ENCODE measurements at places on chromosomes 16 and 17.

DNA sequence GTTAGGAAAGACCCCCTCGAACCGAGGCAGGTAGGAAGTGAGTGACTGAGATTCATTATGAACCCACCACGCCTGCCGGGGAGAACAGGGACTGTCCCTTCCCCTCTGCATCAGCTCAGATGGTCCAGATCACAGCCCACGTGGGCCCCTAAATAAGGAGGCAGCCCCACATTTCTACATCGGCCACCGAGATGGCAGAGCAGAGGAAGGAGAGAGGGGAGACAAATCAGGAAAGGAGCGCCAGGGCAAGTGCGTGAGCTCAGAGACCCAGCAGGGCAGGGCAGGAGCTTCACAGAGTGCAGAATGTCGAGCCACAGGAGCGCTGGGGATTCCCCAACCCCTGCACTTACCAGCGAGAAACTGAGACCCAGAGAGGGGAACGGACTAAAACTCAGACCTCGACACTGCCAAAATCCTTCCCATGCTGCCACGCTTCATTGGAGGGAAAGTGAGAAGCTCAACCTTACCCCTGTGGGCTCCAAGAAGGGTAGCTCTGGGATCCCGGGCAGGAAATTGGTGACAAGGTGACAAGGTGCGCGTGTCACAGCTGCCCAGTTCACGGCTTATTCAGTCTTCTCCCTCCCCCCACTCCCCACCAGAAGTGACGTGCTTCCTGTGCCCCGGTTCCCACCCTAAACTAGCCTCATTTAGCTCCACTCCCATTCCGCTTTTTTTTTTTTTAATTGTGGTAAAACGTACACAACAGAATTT lies at the start of gene ICAM2:
Gene ICAM2 (minus strand): TSS at position 578 of the 711 bp plus-strand sequence. CDS start 13,942 bp downstream, outside the sequence.
- DNase-seq, result peak; percentile 74

- DNase-seq, result no peak
Observed at GRCh38 chr16:16178455-16179162, 44.7 kb downstream of the ABCC6 start.

DNA sequence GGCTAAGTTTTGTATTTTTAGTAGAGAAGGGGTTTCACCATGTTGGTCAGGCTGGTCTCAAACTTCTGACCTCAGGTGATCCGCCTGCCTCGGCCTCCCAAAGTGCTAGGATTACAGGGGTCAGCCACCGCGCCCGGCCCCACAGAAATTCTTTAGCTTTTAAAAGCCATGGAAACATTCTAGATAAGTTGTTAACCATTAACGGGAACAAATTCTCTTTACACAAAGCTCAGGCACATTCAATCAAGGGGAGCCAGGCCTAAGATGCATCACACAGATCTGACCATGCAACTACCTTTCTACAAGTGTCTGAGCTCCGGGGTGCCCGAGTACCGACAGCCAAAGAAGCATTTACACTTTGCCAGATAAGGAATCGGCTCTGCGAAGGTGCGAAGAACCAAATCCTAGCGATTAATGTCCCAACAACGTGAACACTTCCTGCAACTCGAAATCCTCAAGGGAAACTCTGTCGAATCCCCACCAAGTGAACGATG lies 1.0 kb downstream of the EMC8 start:
- DNase-seq, result no peak

DNA sequence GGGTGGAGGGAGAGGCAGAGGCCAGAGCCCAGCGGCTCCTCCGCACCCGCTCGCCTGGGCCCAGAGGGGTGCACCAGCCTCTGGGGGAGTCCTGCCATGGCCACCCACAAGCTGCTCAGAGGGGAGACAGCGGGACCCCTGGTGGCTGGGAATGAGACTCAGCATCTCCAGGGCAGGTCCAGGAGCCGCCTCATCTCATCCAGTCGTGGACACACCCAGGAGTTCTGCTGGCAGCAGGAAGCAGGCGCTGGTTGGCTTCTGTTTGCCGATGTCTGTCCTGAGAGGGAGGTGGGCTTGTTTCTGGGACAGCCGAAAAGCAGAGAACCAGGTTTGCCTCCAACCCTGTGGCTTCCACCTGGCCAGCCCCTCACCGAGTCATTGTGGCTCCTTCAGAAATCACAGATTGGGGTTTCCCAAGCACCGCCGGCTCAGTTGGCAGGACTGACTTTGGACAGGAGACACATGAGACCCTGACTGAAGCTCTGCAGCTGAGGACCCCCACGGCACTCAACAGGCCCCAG lies 49.6 kb upstream of the ENPP7 start:
- DNase-seq, result no peak

DNA sequence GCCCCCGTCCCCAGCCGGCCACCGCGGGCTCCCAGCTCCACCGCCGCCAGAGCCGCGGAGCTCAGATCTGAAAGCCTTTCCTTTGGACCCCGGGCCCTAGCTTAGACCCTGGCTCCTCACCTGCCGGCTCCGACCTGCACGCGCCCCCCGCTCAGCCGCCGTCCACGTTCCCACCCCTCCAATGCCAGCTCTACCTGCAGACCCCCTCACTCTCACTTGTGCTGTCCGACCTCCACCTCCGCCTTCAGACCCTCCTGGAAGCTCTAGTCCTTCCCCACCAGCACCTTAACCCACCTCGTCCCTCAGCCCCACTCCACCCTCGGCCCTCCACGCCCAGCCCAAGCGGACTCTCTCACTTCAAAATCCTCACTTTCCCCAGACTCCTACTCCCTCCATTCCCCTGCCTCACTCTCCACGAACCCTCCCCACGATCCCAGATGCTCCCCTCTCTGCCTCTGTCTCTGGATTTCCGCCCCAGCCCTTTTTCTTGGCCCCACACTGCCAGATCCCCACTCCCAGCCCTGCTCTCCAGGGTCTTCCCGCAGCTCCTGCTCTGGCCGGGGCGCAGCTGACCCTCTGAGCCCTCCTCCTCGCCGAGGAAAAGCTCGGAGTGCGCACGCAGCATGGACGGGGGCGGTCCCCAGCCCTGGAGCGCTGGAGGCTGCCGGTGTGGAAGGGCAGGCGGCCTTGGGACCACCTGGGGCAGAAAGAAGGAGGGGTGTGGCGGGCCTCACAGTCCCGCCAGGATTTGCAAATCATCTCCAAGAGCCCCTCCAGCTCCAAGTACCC lies at the start of gene TMEM114:
Gene TMEM114 (minus strand): TSS at position 612 of the 789 bp plus-strand sequence. CDS start 673 bp downstream, outside the sequence.
- no peak for DNase-seq

DNA sequence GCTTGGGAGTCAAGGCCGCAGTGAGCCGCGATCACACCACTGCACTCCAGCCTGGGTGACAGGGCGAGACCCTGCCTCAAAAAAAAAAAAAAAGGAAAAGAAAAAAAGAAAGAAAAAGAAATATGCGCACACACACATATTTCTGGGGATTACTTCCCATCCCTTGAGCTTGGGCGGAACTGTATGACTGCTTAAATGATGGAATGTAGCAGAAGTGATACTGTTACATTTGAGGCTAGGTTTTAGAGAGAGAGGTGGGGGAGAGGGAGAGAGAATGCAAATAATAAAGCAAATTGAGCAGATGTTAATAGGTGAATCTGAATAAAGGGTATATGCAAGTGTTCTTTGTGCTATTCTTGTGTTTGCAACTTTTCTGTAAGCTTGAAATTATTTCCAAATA lies 12.0 kb upstream of the USP32 start:
- DNase-seq, result no peak

- no peak for DNase-seq
Observed at GRCh38 chr16:66247516-66248481, 118.7 kb upstream of the CDH5 start.

DNA sequence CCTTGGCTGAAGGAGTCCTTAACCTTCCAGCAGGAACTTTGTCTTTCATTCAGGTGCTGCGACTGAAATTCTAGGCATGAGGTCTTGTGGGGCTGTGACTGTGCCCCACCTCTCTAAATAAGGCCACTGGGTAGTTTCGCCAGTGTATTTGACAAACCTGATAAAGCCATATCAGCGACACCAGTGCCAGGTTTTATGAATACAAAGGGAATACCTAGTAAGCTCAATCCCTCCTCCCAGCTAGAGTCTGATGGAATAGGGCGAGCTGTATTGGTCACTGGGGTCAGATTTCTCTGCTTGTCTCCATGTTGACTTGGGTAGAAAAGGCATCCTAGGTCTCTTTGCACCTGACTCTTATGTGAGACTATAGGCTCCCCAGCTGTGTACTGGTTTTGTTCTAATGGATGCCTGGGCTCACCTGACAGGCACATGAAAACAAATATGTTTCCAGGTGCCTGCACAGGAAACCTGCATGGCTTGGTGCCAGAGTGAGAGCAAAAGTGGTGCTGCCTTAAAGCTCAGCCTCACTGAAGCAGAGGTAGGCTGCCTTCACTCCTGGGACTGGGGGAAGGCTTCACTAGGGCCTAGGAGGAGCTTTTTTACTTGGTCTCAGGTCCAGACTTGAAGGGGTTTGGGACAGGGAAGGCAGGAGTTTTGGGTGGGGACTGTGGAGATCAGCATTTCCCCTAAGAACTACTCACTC lies 8.3 kb downstream of the SLC7A6 start:
- no peak for DNase-seq

DNA sequence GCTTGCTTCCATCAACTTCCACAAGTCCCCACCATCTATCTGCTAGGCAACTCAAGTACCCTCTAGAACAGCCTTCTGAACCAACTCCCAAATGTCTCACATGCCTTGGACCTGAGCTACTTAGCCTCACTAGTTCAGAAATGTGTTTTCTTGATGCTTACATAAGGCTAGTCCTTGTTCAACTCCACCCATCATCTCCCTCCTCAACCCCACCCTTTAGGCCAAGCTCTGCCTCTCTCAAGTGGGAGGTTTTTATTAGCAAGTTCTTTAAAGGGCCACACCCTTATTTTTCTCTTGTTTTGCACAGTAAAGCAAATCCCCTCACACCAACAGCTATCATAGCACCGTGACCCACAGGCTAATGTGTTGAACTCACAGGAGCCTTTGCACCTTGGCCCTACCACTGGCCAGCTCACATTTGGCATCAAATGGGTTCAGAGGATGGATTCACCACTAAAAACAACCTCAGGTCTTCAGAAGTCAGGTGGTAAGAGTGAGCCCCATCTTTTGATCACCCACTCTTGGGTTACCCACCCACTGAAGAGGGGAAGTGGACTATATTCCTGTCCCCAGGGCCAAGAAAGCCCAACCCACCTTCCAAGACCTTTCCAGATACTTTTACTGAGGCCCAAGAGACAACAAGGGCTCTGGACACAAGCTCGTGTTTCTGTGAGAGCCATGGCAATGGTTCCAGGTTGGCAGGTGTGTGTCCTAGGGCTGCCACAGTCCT lies 12.2 kb downstream of the PIK3R5 start:
- DNase-seq, result no peak

DNA sequence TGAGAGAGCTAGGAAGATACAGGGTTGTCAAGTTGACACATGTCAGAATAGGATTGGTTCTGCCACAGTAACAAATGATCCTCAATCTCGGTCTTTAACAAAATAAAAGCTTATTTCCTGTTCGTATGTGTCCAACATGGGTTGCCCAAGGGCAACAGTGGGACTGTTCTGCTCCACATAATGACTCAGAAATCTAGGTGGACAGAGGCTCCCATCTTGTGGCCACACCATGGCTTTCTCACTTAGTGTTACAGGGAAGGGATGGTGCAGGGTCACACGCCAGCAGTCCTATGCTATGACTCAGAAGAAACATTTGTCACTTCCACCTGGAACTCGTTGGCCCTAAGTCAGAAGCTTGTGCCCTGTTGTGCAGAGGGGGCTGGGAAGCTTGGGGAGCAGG lies 364.9 kb downstream of the SNX29 start:
- DNase-seq, result no peak

DNA sequence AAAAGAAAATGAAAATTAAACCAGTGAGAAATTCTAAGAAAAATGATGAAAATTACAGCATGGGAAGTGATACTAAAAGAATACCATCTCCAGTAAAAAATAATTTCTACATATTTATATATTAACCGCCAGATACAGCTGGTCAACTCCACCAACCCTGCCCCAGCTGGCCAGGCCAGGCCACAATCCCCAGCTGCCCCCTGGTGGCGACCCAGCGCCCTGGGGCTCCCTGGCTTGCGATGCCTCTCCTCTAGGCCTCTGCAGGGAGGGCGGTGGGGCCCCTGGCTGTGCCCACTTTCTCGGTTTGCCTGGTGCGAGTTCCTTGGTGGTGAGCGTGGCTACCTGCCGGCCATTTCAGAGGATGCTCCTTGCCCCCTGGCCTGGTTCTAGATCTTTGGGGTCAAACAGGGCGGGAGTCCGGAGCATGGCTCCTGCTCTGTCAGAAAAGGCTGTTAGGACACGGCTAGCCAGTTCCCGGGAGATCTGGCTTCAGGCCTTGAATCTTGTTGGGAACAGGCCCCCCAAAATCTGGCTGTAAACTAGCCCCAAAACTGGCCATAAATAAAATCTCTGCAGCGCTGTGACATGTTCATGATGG lies 14.5 kb downstream of the GLIS2 start:
- peak; percentile 68 for DNase-seq

GRCh38 chr17:17140590-17140980 lies 65.5 kb downstream of the PLD6 start:
- no peak for DNase-seq

DNA sequence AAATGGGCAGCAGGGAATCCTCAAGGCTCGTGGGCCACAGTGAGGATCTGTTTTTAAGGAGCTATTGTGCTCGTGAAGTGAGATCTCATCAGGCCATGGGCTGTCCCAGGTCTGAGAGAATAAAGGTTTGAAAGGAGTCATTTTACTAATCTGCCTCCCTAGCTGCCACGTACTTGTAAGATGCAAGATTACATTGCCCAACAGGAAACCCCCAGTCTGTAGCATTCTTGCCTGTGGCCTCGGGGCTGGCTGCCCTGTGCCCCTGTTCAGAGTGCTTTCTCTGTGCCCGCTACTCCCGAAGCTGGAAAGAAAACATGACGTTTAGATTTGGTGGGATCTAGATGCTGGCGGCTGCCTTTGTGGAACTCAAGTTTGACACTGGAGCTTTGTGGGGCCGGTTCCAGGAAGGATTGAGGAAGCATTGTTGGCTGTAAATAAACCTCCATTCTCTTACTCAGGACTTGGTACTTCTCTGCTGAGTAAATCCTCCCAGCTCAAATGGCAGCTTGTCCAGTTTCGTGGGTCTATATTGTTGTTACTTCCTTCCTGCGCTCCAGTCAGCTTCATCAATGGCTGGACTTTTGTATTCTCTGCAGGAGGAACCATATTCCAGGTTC lies 21.2 kb downstream of the SAP30BP start:
- no peak for DNase-seq

- no peak for DNase-seq
Observed at GRCh38 chr17:75498039-75498725, 17.2 kb downstream of the CASKIN2 start.

- DNase-seq, result no peak
Observed at GRCh38 chr17:21001813-21002221, 41.0 kb downstream of the USP22 start.

- no peak for DNase-seq
Observed at GRCh38 chr16:61460020-61460419, 576.2 kb downstream of the CDH8 start.

GRCh38 chr16:2838928-2839327 lies 8.8 kb downstream of the ZG16B start:
- no peak for DNase-seq

GRCh38 chr16:73996624-73997339 lies 299.8 kb upstream of the PSMD7 start:
- DNase-seq, result no peak

DNA sequence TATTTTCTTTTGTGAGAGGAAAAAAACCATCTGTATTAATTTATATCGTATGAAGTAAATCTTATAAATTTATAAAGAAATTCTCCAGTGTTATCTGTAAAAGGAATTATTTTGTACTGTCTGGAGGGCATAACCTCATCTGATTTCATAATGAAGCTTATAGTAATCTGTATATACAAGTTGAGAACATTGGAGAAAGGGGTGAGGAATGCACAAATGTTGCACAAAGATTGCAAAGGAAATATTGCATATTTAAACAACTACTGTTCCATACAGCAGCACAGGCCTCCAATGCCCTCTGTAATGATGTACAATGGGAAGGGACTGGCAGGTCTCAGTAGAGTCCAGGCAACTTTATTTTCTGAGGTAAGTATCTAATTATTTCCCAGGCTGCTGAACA lies 50.8 kb upstream of the KCNJ16 start:
- no peak for DNase-seq

GRCh38 chr17:53106886-53107285 lies 715.8 kb upstream of the KIF2B start:
- DNase-seq, result no peak

Data from activated CD4-positive, alpha-beta T cell treated with anti-CD3 and anti-CD28 coated beads for 24 hours (primary cell).